ENCODE measurements at places on chromosomes 3 and 15. TPM values are rescaled to one million over a fixed set of nuclear protein-coding genes. Genes with fewer than 3 reads are reported as not detected.

Gene PROS1
- 0.09 TPM for total RNA-seq

Gene DAPK2
- 17.6 TPM for total RNA-seq

Gene TMCO5A
- total RNA-seq = not detected

DNA sequence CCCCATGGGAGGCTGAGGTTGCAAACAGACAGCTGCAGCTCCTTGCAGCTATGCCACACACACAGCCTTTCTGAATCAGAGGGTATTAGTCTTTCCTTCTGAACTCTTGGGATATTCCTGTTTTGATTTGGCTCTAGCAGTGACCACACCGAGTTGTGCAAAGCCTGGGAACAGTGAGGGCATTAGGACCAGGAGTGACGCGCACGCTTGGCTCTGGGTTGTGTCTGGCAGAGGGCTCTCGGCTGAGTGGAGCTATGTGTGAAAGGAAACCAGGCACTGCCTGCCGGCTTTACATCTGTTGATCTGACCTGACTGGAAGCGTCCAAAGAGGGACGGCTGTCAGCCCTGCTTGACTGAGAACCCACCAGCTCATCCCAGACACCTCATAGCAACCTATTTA lies at the start of gene GALNT15:
Gene GALNT15 (plus strand): TSS at position 292 of the 400 bp plus-strand sequence. CDS start 472 bp downstream, outside the sequence.
- H3K4me3 ChIP-seq = no peak within 1 kb of the TSS
- no peak for DNase-seq
- no peaks in the 10 kb centered on the region for H3K36me3 ChIP-seq
- H3K4me1 ChIP-seq = peaks cover 2% of the 10 kb centered on the region

GRCh38 chr3:144809380-144809779 lies 837.8 kb downstream of the DIPK2A start:
- H3K4me3 ChIP-seq = no peak overlapping the region
- H3K27ac ChIP-seq = no peak overlapping the region
- H3K4me1 ChIP-seq = no peaks in the 10 kb centered on the region
- no peaks in the 10 kb centered on the region for H3K27me3 ChIP-seq
- no peak for DNase-seq

DNA sequence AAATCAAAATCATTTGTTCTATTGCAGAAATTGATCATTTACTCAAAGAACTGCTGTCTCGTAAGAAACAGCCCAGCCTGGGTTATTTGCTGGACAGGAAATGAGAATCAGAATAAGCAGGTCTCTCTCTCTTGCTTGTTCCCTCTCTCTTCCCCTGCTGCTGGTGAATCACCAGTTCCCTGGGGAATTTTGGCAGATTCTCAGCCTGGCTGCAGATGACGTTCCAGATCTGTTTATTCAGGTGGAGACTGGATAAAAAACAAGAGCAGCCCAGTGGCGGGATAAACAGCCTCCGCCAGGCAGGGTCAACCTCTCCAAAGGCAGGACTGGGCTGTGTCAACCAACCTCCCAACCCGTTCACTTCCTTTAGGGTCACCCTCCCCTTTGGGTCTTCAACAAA lies 72.1 kb downstream of the LRIG1 start:
- H3K36me3 ChIP-seq = peaks cover 3% of the 10 kb centered on the region
- DNase-seq = no peak
- H3K4me1 ChIP-seq = peaks cover 3% of the 10 kb centered on the region
- H3K4me3 ChIP-seq = no peak overlapping the region

Measured in activated naive CD8-positive, alpha-beta T cell treated with anti-CD3 and anti-CD28 coated beads, Interleukin-2, amount 10 ng/mL, durations not matched to agents 7 days and 5 days (primary cell).